ENCODE measurements at places on chromosomes 3 and 15.

GRCh38 chr3:62811119-62811518 lies 64.1 kb downstream of the CADPS start:
- DNase-seq: no peak

- no peak for DNase-seq
These were observed 686.5 kb downstream of the IGSF11 start for GRCh38 chr3:118348169-118348557.

DNA sequence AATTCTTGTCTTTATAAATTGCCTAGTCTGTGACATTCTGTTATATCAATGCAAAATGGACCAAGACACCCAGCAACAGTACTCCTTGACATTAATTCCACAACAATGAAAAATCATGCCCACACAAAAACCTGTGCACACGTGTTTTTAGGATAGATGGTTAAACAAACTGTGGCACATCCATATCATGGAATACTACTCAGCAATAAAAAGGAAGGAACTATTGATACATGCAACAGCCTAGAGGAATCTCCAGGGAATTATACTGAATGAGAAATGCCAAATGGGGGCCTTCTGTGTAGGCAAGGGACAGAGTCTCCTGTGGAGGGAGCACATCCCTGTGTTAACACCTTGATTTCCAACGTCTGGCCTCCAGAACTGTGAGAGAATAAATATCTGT lies 388.5 kb downstream of the MAGI1 start:
- DNase-seq: no peak

DNA sequence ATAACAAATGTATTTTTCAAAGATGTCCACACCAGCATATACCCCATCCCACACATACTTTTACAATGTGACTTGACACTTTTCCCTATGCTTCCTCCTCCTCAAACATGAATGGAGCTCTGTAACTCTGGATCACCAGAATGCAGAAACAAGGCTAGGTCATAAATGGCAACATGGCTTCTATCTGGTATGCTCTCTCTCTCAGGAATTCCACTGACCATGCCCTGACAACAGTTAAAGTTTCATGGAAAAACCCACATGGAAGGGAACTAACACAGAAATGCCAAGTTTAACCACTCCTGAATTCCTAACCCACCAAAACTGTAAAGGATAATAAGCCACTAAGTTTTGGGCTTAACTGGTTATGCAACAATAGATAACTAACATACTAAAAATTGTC lies 19.9 kb downstream of the MYO9A start:
- no peak for DNase-seq

DNA sequence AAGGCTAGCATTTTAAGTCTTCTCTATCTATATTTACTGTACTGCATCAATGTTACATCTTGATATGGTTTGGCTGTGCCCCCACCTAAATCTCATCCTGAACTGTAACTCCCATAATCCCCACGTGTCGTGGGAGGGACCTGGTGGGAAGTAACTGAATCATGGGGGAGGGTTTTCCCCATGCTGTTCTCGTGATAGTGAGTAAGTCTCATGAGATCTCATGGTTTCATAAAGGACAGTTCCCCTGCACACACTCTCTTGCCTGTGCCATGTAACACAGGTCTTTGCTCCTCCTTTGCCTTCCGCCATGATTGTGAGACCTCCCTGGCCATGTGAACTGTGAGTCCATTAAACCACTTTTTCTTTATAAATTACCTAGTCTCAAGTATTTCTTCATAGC lies 161.5 kb downstream of the TBC1D5 start:
- no peak for DNase-seq

DNA sequence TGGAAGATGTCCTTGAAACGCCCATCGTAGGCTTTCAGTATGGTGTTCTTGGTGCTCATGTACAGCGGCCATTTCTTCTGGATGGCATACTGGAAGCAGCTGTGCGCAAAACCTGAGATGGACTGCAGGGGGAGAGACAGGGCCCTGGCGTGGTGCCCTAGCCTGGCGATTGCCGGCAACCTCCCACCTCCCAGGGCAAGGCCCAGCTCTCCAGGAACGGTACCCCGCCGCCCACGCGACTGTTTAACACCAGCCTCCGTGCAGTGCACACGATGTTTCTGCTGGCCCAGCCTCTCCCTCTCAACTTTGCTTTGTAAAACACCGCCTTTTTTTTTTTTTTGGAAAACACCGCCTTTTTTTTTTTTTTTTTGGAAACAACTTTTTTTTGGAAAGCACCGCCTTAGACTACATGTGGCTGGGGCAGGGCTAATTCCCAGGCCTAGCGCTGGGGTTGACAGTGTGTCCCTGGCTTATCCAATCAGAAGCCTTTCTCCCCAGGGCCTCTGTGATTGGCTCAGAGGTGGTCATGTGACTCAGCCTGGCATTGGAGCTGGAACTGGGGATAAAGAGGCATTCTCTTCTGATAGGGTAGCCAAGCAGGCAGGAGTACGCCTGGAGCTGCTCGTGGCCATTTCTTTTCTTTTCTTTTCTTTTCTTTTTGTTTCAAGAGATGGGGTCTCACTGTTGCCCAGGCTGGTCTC lies 14.7 kb downstream of the IDH2 start:
- DNase-seq: no peak

DNA sequence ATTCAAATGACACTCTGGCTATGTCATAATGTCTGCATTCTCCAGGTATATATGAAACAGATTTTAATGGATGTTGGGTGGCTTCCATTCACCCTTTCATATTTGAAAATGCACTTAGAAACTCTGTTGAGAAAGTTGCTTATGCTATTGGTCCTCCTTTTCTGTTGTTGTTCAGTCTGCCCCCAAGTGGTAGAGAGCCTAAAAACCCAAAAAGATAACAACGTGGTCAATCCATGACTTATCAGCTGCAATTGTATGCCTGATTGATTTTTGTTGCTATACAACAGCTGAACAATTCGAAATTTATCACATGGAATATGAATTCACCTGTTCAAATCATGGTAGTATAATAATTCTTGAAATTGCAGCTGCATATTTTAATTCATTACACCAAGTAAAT lies 279.8 kb downstream of the ROBO2 start:
- DNase-seq: no peak

- DNase-seq: no peak
These were observed 110.4 kb downstream of the RPL22L1 start for GRCh38 chr3:170759511-170760173.

DNA sequence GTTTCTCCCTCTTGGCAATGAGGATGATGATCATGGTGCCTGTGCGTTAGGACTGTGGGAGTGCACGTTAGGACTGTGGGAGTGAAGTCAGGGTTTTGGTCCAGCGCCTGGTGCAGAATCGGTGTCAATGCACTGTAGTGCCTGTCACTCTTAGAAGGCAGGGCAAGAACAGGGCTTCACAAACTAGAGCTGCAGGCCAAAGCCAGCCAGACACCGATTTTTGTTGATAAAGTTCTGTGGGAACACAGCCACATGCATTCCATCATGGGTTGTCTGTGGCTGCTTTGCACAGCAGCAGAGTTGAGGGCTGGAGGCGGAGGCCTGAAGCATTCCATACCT lies 32.6 kb upstream of the NR2C2 start:
- no peak for DNase-seq

DNA sequence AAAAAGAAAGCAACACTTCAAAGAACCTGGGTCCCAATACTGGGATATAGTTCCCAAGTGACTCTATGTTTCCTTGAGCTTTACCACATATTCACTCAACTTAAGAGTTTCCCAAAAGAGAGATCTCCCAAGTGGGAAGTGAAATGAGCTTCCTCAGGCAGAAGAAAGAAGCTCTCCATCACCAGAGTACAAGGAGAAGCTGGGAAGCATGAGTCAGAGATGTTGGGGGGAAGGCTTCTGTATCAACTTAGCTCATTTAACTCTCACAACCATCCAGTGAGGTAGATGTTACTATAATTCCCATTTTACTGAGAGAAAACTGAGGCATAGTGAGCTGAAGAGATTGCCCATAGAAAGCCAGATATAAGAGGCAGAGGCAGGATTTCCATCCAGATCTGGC lies 47.0 kb upstream of the TRIM42 start:
- DNase-seq: no peak

DNA sequence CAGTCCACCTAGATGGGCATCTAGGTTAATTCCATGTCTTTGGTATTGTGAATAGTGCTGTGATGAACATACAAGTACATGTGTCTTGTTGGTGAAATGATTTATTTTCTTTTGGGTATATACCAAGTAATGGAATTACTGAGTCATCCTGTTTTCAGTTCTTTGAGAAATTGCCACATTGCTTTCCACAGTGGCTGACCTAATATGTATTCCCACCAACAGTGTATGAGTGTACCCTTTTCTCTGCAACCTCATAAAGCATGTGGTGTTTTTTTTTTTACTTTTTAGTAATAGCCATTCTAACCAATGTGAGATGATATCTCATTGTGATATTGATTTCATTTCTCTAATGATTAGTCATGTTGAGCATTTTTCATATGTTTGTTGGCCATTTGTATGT lies 86.0 kb upstream of the NDN start:
- DNase-seq: no peak

DNA sequence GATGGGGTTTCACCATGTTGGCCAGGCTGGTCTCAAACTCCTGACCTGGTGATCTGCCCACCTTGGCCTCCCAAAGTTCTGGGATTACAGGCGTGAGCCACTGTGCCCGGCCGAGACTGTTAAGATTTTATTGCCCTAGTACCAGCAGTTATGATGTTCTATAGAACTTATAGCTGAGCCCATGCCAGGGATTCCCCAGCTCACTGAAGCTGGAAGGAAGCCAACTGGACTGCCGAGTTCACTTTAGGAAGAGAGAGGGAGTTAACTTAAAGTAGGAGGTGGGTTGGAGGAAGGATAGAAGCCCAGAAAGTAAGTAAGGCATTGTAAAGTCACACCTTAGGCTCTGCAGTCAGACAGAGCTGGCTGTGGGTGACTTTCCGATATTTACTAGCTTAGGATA lies 101.1 kb upstream of the BOC start:
- DNase-seq: no peak

- no peak for DNase-seq
These were observed 21.8 kb downstream of the SI start for GRCh38 chr3:165056510-165056909.

DNA sequence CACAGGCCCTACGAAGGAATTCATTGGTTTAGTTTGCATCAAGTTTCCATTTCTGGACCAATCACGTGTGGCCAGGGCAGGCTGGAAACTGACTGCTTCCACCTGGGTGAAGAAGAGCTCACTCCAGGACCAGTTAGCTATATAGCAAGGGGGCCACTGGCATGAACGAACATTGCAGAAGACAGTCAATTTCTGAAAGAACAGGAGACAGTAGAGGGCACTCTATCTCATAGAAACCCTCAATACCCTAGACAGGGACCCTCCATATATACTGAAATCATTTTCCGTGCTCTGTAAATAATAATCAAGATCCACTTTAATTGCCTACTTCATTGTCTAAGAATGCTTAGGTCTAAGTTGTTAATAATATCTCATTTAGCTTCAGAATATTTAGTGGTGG lies 215.6 kb downstream of the CADPS start:
- no peak for DNase-seq

DNA sequence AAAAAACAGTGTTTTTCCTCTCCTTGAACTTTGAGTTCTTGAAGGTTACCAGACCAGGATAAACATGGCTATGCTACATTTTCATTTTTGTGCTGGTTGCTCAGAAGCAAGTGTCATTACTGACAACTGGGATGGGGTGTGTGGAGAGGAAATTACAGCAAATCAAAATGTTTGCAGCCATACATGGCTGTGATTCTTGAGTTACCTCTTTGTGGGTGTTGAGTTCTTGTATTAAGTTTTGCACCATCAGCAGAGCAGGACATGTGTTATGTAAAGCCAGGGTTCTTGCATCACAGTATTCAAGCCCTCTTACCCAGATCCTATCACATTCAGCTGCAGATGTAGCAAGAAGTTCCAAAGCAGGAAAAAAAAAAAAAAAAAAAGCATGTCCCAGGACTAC lies 53.9 kb upstream of the ATOSA start:
- DNase-seq: no peak

GRCh38 chr3:9147215-9147895 lies 102.1 kb downstream of the SRGAP3 start:
- no peak for DNase-seq

GRCh38 chr15:78906316-78906620 lies 33.6 kb downstream of the MORF4L1 start:
- DNase-seq: no peak

GRCh38 chr3:112874725-112875124 lies 28.1 kb upstream of the CD200R1L start:
- DNase-seq: no peak

GRCh38 chr3:45060165-45060892 lies 34.2 kb downstream of the CLEC3B start:
- no peak for DNase-seq

DNA sequence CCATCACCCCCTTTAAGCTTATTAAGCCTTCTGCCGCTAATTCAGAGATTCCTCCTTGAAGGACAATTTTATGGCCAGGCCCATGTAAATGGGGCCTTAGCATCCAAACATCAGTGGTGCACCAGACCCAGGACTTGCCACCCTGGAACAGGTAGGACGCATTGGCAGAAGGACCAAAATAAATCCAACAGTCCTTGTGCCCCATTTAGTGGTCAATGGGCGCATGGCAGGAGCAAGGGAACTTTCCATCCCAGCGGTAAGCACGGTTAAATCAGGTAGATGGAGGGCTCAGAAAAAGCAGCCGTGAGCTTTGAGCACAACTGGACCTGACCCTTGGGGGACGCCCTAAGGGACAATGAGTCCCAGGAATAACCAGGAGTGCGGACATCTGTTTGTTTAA lies 540.8 kb upstream of the ROBO1 start:
- DNase-seq: no peak

DNA sequence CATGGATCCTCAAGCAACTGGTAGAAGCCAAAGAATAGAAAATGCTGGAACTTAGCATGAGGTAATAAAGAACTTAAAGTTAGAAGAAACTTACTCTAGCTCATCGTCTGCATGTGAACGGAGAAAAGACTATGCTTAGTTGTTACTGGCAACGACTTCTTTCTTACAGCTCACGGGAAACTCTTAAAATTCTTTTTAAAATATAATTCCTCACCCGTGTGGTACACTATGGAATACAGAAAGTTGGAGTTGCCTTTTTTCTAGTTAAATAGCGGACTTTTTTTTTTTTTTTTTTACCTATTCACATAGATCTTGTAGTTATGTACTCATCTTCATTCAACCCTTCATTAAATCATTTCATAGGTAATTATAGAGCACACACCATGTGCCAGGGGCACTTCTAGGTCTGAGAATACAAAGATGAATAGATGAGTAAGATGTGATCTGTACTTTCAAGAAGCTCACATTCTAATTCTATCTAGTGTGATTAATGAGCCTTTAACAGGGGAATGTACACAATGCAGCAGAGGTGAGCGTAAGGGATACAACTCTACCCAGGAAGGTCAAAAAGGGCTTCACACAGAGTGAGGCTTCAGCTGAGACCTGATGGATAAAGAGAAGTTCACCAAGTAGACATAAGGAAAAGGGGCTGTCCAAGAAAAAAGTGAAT lies 18.4 kb upstream of the KCNMB2 start:
- no peak for DNase-seq
